ENCODE measurements at places on chromosomes 7 and 10. TPM values are rescaled to one million over a fixed set of nuclear protein-coding genes. Genes with fewer than 3 reads are reported as not detected.

The GRID2IP gene
- 0.66 TPM for total RNA-seq

DNA sequence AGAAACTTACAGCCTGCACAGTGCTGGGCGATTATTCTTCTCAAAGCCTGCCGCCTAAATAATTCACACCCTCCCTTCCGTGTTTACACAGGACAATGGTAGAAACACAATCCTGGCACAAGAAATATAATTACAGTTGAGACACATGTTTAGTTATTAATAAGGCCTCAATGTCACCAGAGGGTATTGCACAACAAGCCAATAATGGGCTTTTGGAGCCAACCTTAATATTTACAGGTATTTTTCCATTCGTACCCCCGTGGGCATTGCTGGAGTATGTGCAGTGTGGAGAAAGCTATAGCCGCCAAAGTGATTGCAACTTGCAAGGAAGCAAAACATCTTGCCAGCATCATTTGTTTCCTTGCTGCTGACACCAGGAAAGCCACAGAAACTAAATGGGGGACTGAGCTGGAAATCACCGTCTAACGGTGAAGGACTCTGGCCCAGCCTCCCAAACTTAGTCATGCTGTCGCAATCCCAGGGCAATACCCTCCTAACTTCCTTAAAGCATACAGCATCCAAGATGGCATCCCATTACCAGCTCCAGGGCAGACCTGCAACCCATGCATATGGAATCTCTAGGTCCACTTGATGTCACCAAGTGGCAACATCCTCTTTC, 8.6 kb downstream of the CALN1 start:
- peaks cover 11% of the 10 kb centered on the region for H3K36me3 ChIP-seq
- peaks cover 7% of the 10 kb centered on the region for H3K4me1 ChIP-seq
- H3K27ac ChIP-seq, result no peak overlapping the region
- DNase-seq, result no peak

DNA sequence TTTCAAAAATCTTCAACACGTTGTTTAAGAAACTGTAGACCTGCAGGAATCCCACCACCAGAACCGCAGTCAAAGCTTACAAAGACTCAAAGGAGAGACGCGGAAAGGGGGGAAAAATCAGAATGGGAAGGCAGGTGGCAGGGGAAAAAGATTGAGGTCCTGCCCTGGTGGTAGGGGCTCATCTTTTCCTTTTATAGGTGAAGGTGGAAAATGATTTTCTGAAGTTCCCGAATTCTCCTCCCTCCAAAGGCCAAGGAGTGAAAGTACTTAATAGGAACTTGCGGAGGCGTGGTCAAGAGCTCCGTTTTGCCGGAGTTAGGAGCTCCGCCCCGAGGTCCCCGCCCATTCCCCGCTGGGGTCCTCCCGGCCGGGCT, 724 bp downstream of the BBIP1 start:
- peaks cover 19% of the 10 kb centered on the region for H3K4me1 ChIP-seq
- peaks cover 13% of the 10 kb centered on the region for H3K27me3 ChIP-seq
- no peak for DNase-seq
- H3K36me3 ChIP-seq, result no peaks in the 10 kb centered on the region
- peak overlapping the region; percentile 87 for H3K4me3 ChIP-seq
- H3K27ac ChIP-seq, result peak overlapping the region; percentile 67

GRCh38 chr10:36224431-36224985, 582.4 kb upstream of the FZD8 start:
- H3K4me3 ChIP-seq, result no peak overlapping the region
- H3K27ac ChIP-seq, result no peak overlapping the region
- DNase-seq, result no peak
- no peaks in the 10 kb centered on the region for H3K36me3 ChIP-seq

DNA sequence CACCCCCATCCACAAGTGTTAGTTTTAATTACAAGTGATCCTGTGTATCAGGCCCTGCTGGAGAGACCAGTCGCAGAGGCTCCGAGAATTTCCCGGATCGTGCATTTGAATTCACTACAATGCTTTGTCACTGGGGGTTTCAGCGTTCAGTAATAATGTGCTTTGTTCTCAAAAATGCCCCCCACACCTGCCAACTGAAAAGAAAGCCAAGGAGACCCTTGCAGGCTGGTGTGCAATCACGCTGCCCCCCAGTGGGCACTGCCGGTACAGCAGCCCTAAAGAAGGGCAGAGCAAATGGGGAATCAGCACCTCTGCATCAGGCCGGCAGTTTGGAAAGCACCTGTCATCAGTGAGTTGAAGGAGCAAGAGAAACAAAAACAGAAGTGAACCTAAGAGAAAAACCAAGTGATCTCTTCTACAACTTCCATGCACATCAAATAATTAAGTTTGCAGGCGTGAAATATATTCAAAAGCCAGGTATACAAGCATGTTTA, 177.6 kb downstream of the PARD3 start:
- H3K27ac ChIP-seq, result no peak overlapping the region
- DNase-seq, result peak; percentile 88
- peaks cover 27% of the 10 kb centered on the region for H3K4me1 ChIP-seq
- H3K27me3 ChIP-seq, result peaks cover 4% of the 10 kb centered on the region
- H3K4me3 ChIP-seq, result no peak overlapping the region

All from glutamatergic neuron (in vitro differentiated cells).